ENCODE measurements at places on chromosomes 4 and X. TPM values are rescaled to one million over a fixed set of nuclear protein-coding genes. Genes with fewer than 3 reads are reported as not detected.

Gene FAM9C
- polyA plus RNA-seq, result 0.24 TPM

DNA sequence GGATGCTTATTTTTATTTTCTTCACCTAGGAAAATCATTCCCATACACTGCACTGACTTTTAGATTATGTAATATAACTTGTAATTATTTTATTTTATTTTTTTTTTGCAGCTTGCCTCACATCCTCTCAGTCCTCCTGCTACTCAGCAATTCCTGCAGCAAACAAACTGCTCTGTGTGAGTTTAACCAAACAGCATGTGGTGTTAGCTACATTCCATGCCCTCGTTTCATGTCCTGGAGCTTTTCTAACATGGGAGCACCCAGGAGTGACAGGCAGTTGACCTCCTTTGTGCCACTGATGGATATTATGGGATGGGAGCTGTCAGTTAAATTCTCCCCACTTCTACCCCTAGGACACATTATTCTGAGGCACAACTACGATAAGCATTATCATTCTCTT is 24.8 kb downstream of the CXCL1 start:
- no peak for DNase-seq

- DNase-seq, result no peak
Observed at GRCh38 chrX:2486476-2487133, 14.2 kb downstream of the DHRSX start.

- no peak for DNase-seq
Observed at GRCh38 chr4:128711361-128711760, 98.1 kb upstream of the JADE1 start.

GRCh38 chrX:97234471-97235081 is 350.9 kb downstream of the RPA4 start:
- no peak for DNase-seq

DNA sequence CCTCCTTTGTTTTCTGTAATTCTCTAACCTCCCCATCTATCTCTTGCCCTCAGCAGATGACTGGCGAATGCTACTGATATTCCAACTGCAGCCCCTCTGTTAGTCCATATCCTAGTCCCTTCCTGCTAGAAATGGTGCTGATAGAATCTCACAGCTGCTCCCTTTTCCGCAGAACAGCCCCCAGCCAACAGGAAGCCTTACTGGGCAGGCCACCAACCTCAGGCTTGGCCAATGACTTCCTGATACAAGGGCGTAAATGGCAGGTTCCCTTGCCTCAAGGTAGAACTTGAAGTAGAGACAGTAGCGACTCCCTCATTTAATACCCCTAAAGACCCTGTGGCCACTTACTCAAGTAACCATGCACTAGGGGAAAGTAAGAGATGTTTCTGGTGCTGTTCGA is 26.7 kb upstream of the SLC2A9 start:
- no peak for DNase-seq

GRCh38 chr4:6803246-6803645 is 20.7 kb downstream of the KIAA0232 start:
- DNase-seq, result no peak
